Stimulated activated naive CD8-positive, alpha-beta T cell treated with anti-CD3 and anti-CD28 coated beads, Interleukin-15, Interleukin-2, amounts not matched to agents 100 U/mL and 50 U/mL, for 24 hours (primary cell): ENCODE measurements at places on chromosomes 1 and 21.

GRCh38 chr1:101004670-101005069 lies 20.9 kb downstream of the DPH5 start:
- no peak for DNase-seq

- DNase-seq, result no peak
These were observed 114.9 kb downstream of the RRAGC start for GRCh38 chr1:38744452-38745350.

DNA sequence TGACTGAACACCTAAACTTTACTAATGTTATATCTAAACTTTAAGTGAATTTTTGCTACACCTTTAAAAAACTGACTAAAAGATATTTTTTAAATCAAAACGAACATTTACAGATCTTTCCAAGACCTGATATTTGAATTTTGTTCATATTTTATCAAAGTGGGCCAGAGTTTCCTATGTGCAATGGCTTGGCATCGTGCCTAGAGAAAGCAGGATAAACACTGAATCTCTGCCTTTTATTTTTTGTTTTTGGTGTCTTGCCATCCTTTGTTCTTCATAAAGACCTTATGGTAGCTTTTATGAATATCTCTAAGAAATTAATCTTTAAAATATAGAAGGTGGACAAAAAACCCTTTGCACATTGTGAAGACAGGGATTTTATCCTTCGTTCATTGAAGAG lies 25.8 kb upstream of the VPS26C start:
- DNase-seq, result no peak

DNA sequence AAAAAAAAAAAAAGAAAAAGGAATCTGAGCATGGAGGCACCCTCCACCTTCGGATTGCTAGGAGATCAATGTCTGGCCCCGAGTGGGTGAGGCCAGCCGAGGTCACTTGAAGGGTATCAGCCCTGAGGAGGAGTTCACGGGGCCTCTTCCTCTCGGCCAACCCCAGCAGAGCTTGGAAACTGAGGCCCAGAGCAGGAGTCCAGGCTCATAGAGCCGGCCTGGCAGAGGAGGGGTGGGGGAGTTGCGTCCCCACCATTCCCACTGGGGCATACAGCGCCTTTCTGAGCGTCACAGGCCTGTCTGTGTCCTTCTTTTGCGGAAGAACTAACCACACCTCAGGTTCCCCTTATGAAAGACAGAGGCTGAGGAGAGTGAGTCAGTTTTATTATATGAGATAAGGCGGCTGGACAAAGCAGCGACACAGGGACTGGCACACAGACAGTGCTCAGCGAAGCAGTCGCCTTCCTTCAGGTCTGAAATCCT lies 17.1 kb upstream of the EPHA2 start:
- DNase-seq, result no peak

DNA sequence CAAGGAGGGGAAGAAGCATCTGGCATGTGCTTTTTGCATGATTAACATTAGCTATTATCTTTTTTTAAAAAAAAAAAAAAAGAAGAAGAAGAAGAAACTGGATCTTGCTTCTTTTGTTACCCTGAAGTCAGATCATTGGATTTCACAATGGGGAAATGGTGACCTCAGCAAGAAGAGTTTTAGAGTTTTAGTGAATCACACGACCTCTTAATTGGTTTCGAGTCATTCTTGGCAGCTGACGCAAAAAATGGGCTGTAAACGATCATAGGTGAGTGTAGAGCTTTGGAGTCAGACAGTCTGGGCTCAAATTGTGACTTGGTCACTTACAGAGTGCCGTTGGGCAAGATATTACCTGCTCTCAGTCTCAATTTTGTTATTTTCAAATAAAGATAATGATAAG lies 33.3 kb upstream of the PGBD5 start:
- DNase-seq, result no peak

DNA sequence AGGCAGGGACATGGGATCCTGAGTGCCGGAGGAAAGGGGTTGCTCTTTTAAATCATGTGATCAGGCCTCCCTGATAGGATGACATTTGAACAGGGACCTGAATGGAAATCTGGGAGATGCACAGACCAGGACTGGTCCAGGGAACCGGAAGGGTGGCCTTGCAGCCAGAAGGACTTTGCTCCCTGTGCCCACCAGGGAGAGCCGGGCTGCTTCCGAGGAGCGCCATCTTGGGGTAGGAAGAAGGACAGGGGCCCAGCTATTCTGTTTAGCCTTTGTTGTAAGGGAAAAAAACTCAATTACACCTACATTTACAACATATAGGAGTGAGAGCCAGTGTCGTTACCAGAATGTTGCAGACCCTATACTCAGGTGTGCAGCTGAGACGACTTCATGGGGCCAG lies 5.5 kb downstream of the KLHDC7A start:
- DNase-seq, result no peak

GRCh38 chr21:34844013-34844923 lies 175.5 kb downstream of the CLIC6 start:
- no peak for DNase-seq

DNA sequence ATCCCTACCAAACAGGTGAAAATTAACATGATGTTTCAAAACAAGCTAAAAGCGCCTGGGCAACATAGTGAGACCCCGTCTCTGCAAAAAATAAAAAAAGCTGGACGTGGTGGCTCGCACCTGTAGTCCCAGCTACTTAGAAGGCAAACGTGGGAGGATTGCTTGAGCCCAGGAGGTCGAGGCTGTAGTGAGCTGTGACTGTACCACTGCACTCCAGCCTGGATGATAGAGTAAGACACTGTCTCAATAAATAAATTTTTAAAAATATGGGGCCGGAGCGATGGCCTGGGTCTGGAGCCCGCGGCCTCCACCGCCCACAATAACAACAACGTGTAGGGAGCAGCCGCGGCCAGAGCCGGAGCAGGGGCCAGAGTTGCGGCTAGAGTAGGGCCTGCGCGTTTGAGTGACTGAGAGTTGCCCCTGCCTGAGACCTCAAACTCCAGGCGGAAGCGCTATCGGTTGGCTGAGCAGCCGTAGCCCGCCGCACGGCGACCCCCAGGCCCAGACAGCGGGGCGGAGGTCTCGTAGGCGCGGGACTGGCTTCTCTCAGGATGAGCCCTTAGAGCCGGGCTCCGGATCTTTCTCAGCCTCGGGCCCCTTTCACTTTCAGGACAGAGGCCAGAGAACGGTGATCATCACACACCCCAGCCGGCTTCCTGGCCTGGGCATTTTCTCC lies 41.4 kb downstream of the ZMYM1 start:
- DNase-seq, result peak; percentile 13

GRCh38 chr1:5955479-5955977 lies 36.7 kb downstream of the NPHP4 start:
- DNase-seq, result no peak

- DNase-seq, result no peak
These were observed 15.3 kb upstream of the RNF187 start for GRCh38 chr1:228471762-228472398.

GRCh38 chr1:179036844-179037465 lies 11.3 kb downstream of the FAM20B start:
- DNase-seq, result no peak

GRCh38 chr21:24205319-24205718 lies 1402.0 kb downstream of the MRPL39 start:
- no peak for DNase-seq

GRCh38 chr1:236059011-236059410 lies 5.9 kb downstream of the NID1 start:
- no peak for DNase-seq

- peak; percentile 19 for DNase-seq
These were observed 80.6 kb downstream of the TGFBR3 start for GRCh38 chr1:91805311-91805801.

DNA sequence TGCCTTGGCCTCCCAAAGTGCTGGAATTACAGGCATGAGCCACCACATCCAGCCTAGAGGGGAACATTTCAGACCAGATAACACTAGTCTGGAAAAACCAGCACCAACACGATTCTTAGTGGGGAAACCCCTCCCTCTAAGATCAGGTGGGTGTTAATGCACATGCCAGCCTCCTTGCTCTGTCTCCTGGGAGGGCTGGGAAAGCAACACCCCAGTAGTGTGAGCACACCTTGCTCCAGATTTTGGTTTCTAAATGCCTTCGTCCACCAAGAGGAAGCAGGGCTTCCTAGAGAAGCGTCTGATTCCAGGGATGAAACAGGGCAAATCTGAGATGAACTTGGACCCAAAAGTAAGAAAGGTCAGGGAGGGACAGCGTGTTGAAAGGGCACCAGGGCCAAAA lies 2.2 kb upstream of the KRTAP10-4 start:
- DNase-seq, result no peak

DNA sequence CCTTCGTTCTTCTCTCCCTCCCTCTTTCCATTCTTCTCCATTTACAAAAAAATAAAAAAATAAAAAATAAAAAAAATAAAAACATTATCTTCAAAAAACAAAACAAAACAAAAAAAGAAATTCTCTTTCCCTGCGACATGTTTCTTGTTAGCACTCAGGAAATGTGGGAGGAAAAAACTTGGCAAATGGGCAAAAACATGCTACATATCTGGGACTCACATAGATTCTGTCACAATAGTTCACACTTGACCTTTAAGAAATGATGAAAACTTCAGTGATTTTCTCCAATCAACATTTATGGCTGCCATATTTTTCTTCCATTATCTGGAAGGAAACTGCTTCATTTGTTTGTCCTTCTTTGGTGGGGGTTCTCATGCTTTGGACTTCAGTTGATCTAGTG lies 109.3 kb downstream of the PRKAB2 start:
- no peak for DNase-seq

DNA sequence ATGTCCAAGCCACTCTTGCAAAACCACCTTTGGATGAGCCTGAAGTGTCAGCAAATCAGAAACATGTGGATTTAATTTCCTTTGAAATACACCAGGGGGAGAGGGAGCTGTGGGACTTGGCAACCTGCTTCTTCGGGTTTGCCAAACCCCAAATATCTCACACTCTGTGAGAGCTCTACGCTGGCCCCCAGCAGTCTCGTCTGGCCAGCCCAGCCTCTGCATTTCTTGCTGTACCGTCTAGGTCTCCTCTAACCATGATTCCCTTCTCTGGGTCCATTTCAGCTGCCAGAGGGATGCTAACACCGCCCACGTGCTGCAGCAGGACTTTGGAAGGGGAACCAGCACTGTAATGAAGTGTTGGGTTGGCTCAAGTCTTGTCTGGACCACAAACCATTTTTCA lies 114.6 kb downstream of the MRPS6 start:
- DNase-seq, result no peak

- DNase-seq, result no peak
These were observed 4.0 kb upstream of the KCNA10 start for GRCh38 chr1:110523011-110523410.

DNA sequence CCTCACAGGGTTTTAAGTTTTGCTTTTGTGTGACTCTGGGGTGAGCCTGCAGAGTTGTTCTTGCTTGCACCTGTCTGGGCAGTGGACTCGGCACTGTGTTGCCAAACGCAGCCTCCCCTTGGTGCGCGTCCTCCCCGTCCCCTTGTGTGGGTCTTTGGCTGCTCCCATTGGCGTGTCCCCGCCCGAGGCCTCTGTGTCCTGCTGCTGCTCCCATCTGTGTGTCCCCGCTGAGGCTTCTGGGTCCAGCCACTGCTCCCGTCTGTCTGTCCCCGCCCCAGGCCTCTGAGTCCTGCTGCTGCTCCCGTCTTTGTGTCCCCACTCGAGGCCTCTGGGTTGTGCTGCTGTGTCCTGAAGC lies 62.8 kb downstream of the PCNT start:
- DNase-seq, result no peak

DNA sequence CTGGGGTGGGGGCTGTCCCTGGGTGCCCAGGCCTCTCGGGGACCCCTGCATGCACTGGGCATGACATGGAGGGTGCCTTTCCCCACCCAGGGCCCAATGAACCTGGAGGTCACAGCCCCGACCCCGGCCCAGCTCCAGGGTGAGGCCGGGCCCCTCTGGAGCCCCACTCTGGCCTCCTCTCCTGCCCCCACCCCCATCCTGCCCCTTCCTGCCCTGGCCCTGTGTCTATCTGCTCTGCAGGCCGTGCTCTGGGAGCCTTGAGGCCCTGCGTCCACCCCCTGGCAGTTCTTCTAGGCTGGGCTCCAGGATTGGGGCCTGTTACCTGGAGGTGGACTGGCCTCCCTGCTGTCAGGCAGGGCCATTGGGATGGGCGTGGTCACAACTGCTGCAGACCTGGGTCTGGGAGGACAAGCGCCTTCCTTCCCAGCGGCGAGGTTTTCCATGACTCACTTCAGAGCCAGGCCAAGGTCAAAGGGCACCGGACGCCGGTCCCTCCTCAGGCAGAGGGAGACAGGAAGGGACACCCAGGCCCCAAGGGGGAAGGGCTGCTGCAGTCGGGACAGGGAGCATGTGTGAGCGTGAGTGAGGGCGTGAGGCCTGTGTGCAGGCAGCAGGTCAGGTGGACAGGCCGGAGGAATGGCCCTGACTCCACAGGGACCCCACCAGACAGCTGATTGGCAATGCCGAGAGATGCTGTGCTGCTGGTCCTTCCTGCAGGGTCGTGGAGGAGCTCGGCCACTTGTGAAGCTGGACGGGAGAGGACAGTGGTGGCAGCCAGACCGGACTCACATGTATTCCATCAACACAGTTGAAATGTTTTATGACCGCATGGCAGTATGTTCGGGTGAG lies 31.1 kb upstream of the POFUT2 start:
- no peak for DNase-seq

DNA sequence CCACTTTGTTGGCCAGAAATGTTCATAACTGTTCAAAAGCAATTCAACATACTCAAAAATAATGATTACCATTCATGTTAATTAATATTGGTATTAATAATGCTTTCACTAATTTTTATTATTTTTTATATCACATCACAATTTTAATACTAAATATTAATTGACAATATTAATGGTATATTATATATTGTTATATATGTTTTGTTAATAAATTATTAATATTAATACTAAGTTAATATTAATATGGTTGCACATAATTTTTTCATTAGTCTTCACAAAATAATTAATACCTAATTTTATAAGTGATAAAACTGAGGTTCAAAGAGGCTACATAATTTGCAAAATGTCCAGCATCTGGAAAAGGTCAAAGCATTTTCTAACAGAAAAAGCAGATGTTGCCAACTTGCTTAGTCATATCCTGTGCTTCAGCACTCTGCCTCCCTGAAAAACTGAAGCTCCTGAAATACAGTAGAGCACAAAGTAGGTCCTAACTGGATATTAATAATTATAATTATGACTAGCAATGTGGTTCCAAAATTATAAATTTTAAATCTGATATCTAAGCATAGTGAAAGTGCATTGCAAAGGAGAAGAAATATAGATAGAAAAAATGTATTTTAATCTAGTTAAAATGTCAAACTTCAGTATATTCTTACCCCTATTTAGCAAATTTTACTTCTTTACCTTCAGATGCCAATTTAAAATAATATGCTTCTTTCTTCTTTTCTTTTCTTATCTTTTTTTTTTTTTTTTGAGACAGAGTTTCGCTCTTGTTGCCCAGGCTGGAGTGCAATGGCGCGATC lies 123.2 kb upstream of the TNFSF4 start:
- DNase-seq, result no peak

- DNase-seq, result no peak
These were observed 198.8 kb downstream of the AMY1C start for GRCh38 chr1:103948526-103948925.

DNA sequence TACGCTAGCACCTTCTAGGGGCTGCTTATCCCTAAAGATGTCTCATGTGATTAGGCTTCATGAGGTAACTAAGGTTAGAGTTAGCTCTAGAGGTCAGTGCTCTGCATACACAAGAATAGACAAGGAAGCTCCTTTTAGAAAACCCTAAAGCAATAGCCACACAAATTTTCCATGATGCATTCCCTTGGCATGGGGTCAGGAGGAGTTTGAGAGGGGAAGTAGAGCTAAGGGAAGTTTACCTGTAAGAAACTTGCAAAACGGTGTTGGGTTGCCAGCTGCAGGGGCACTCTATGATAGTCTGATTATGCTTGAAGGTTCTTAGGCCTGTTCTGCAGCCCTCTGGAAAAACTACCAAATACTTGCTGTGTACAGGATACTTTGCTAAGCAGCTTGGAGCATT lies 39.0 kb upstream of the A3GALT2 start:
- DNase-seq, result no peak

GRCh38 chr1:171420810-171421209 lies 64.5 kb upstream of the PRRC2C start:
- no peak for DNase-seq
